ENCODE measurements at places on chromosomes 1 and 21. TPM values are rescaled to one million over a fixed set of nuclear protein-coding genes. Genes with fewer than 3 reads are reported as not detected.

Gene GNAT2
- 0.96 TPM for total RNA-seq

Gene KIF17
- total RNA-seq: 0.36 TPM

Gene IFI44
- 7.7 TPM for total RNA-seq

Gene KLF17
- total RNA-seq: 0.08 TPM

Gene ARHGAP30
- 0.52 TPM for total RNA-seq

Gene LIPI
- not detected for total RNA-seq

Gene MT1HL1
- not detected for total RNA-seq

Gene ATF3
- 128 TPM for total RNA-seq

Gene ZNF281
- total RNA-seq: 26.6 TPM

Gene CLEC20A
- total RNA-seq: not detected

Gene FAM151A
- 9.8 TPM for total RNA-seq

Gene LRRC71
- total RNA-seq: not detected

Gene S100A6
- 173 TPM for total RNA-seq

DNA sequence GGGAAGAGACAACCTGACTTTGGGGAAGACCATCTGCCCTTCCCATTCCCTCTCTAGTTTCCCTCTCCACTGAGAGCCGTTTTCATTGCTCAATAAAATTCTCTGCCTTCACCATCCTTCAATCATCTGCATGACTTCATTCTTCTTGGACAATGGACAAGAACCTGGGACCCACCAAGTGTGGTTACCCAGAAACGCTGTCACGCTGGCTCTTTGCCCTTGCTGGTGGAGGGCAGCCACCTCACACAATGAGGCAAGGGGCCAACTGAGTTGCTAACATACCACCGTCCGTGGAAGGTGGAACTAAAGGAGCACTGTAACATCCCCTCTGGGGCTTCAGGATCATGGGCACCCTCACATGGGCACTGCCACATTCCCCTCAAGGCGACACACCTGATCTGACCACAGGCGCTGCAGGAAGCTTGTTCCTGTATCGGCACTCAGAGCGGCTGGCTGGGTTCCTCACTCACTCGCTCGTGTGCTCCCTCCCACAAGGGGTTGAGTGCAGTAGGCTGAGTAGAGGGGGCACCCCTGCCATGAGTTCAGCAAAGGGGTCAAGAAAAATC, 652.4 kb downstream of the PLPP3 start:
- no peak for DNase-seq

- peak; percentile 71 for DNase-seq
Observed at GRCh38 chr21:38958940-38959691, 153.4 kb downstream of the ETS2 start.

DNA sequence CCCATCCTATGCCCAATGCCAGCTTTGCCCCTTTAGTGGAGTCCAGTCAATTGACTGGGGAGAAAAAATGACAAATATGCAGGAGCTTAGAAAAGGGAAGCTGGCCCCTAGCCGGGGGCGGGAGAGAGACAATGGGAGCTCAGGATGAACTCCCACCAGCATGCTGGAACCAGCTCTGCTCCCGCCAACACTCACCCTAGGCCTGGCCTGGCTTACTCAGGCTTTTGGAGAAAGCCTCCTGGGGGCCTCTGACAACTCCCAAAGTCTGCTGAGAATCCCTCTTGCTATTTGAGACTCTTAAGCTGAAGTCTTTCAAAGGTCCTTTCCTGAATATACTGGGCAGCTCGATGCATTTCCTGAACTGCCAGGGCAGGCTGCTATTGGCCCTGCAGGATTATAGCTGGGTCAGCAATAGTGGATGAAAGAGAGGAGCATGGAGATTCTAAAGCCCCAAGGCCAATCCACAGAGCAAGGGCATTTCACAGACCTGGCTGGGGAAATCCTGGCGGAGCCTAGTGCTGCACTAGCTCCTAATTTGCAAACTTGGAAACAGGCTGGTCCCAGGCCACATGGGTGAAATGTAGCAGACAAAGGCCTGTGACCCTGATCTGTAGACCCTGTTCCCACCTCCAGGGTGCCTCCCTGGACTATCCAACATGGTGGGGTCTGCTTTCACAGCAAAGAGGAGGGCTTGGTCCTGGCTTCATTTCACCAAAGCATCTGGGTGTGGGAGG, 35.7 kb upstream of the CLSTN1 start:
- DNase-seq: no peak

- DNase-seq: peak; percentile 87
Observed at GRCh38 chr1:209207701-209208286, 375.7 kb upstream of the CAMK1G start.

DNA sequence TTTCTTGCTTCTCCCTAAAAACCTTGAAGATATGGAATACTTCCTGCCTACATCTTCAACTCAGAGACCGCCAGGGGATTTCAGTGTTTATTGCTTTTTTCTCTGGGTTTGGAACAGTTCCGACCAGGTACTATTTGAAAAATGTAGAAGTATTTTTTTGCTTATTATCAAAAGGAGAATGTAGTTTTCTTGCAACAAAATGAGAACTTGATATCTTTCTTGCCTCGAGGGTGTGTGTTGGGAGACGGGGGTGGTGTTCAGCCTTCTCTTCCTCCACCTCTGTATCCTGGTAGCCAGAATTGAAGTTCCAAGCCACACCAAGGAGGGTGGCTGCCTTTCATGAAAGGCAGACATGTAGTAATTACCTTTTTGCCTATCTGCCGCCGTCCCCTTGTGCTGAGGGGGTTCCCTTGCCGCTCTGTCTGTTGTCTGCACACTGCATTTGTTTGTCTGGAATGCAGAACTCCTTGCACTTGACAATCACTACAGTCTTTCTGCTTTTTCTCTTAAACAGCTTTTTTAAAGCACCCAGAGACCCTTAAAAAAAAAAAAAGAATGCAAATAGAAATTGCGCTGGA, 212.1 kb downstream of the PBX1 start:
- no peak for DNase-seq

DNA sequence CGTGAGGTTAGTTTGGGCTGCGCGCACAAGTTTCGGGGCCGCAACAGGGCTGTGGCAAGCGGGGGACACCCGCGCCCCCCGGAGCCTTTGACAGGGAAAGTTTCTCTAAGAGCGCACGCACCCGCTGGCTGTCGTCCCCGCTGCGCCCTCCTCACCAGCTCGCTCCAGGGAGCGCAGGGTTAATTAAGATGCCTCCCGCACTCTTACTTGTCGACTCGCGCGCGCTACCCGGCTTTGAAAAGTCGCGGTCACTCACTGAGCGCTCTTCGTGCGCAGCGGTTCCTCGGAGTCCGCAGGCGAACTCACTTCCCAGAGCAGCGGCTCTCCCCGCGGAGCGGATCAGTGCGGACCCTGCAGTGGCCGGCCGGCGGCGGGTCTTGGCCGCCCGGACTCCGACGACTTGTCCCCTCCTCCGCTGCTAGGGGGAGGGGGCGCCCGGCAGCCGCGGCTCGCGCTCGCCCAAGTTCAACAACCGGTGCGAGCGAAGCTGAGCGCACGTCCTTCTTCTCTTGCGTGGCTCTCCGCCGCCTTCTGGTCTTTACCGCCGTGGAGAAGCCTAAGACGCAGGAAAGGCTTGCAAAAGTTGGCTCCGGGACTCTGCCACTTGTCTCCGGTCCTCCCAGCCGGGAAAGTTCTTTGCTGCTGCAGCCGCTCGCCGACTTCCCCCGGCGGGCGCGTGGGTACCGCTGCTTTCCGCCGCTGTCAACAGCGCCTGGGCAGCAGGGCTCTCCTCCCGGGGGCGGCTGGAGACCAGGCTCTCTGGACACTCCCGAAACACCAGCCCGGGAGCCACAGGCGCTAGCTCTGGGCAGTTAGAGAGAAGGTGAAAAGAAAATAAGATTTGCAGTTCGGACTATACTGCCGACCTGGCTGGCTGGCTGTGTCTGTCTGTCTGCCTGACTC, 506 bp downstream of the JUN start:
- peak; percentile 68 for DNase-seq

DNA sequence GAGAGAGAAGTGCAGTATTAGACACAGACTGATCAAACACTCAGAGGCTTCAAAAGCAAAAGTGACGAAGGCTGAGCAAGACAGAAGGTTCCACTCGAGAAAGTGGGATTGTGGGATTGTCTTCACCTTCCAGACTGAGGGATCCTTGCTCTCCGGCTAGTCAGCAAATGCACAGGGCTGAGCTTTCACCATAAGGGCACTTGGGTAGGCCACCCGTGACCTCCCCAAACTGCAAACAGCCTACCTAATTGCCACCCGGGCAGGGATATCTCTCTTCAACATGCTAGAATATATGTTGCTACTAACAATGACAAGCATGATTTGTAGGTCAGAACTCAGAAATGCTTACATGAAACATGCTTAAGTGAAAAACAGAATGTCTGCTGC, 35.3 kb upstream of the RIPK4 start:
- DNase-seq: no peak

GRCh38 chr1:59967141-59967697, 40.6 kb upstream of the CYP2J2 start:
- DNase-seq: peak; percentile 52

DNA sequence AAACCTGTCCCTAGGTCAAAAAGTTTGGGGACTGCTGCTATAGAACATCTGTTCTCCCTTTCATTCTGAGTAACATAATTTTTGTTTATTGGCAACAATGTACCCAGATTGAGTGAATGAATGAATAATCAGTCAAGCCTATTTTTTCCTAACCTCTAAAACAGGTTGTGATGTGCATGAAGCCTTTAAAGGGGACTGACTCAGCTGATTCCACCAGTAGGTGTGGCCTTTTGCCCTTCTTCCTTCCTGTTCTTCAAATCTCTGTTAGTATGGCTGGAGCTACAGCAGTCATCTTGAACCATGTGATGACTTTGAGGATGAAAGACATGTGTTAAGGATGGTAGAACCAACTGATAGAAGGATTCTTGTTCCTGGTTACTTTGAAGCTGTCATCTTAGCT, 476.1 kb downstream of the NUF2 start:
- no peak for DNase-seq

GRCh38 chr1:8214501-8215173, 103.3 kb upstream of the SLC45A1 start:
- no peak for DNase-seq

- peak; percentile 64 for DNase-seq
Observed at GRCh38 chr1:116465845-116466685, 93.0 kb downstream of the ATP1A1 start.

- DNase-seq: no peak
Observed at GRCh38 chr1:205183676-205184335, 27.7 kb downstream of the DSTYK start.

DNA sequence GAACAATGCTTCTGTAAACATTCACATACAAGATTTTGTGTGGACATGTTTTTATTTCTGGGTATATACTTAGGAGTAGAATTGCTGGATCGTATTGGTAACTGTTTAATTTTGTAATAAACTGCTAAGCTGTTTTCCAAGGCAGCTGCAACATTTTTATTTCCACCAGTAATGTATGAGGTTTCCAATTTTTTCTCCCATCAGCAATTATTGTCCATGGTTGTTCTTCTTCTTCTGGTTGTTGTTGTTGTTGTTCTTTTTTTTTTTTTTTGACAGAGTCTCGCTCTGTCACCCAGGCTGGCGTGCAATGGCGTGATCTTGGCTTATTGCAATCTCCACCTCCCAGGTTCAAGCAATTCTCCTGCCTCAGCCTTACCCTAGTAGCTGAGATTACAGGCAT, 26.9 kb downstream of the ZYG11B start:
- DNase-seq: no peak

GRCh38 chr1:84959294-84959693, 37.6 kb downstream of the MCOLN2 start:
- no peak for DNase-seq

GRCh38 chr1:54485416-54485815, 62.6 kb upstream of the ACOT11 start:
- peak; percentile 5 for DNase-seq

DNA sequence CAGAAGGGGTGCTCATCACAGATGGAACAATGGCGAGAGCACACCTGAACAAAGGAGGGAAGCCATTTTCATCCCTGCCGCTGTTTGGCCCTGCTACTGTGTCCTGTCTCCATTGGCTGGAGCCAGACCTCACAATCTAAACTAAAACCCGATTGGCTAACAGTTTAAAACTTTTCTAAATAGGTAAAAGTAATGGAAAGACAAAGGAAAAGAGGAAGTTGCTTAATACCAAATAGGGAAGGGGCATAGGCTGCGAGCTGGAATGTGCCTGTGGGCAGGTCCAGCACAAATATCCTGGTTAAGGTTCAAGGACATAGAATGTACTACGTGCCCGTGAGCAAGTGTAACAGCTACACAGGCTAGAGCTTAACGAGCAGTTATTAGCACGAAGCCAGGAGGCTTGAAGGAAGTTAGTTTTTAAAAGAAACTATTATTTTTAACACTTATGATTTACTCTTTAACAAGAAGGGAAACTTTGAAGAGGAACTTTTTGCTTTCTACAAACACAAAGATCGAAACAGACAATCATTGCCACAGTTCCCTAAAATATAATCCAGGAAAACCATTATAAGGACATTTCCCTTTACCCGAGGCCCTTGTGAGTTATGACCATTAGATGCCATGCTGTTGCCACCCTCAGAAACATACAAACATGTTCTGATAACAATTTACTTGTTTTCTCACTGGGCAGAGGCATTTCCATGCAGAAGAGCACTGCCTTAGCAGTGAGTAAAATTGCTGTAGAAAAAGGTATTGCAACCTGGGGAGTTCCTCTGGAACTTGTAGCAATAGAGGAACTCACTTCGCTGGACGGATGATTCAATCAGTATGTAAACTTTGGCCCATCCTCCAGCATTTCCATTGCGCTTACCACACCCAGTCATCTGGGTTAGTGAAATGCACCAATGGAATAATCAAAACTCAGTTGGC, 4.8 kb upstream of the PTTG1IP start:
- peak; percentile 60 for DNase-seq

DNA sequence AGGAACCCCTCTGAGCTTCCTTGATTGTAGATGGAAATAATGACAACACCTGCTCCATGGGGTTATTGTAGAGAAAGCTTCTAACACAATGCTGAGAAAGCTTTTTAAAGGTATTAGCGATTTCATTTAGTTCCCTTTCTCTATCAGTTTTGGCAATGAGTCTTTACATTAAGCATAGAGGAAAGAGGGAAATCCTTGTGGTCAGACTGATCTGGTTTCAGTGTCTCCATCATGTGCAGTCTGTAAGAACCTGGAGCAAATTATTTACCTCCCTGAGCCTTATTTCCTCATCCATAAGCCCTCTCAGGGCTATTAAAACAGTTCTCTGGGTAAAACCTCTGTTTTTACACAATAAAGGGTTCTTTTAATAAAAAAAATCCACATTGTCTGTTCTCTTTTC, 87.5 kb downstream of the FGGY start:
- DNase-seq: no peak

- DNase-seq: no peak
Observed at GRCh38 chr1:101741910-101742309, 254.8 kb downstream of the OLFM3 start.

GRCh38 chr1:32197837-32198236, 2.6 kb upstream of the CCDC28B start:
- no peak for DNase-seq

DNA sequence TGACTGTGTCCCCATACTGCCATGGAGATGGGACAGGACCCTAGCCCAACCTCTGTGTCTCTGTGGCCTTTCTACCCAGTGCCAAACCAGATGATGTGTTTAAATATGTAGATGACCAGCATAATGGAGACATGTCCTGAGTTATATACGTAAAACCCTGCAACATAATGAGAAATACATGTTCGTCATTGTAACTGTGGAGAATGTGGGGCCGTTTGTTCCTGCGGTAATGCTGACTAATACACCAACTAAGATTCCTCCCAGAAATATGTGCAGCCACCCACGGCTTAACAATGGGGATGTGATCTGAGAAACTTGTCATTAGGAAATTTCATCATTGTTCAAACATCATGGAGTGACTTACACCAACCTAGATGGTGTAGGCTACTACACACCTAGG, 71.7 kb upstream of the SIM2 start:
- DNase-seq: no peak
